ENCODE measurements at places on chromosomes 2 and 18. TPM values are rescaled to one million over a fixed set of nuclear protein-coding genes. Genes with fewer than 3 reads are reported as not detected.

DNA sequence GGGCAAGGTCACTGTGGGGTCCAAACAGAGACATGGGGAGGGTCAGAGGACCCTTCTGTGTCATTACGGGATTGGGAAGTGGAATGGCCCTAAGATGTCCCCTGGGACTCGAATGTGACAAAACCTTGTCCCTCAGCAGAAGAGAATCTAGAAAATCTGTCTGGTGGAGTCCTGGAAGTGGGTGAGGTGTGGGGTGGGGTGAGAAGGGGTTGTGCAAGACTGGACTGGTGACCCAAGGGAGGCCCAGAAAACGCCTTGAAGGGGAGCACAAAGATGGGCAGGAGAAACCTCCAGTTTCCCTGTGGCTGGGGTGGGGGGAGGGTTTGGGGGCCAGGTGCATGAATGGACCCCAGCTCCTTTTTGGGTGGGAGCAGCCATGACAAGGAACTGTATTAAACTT lies 79.6 kb downstream of the TCF7L1 start:
- no peak overlapping the region for H3K27ac ChIP-seq
- no peaks in the 10 kb centered on the region for H3K4me1 ChIP-seq
- DNase-seq, result no peak
- H3K27me3 ChIP-seq, result peaks cover 39% of the 10 kb centered on the region
- no peak overlapping the region for H3K4me3 ChIP-seq
- H3K36me3 ChIP-seq, result no peaks in the 10 kb centered on the region

DNA sequence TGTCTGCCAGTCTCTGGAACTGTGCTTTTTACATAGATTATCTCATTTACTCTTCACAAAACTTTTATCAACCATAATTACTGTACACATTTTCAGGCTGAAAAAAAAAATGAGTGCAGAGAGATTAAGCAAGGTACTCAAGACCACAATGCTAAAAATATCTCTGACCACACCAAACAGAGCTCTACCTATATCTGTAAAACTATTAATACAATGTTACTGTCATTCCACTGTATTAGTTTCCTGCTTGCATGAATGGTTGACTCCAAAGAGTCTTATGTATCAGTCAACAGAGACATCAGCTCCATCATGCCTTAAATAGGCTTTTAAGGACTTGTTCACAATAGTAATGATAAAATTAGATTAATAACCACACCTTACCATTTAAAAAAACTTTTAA lies 134.7 kb upstream of the CCDC150 start:
- H3K27ac ChIP-seq, result no peak overlapping the region
- no peaks in the 10 kb centered on the region for H3K4me1 ChIP-seq
- DNase-seq, result no peak
- H3K36me3 ChIP-seq, result no peaks in the 10 kb centered on the region

GRCh38 chr18:44742718-44743311 lies 62.1 kb downstream of the SETBP1 start:
- no peak overlapping the region for H3K27ac ChIP-seq
- H3K36me3 ChIP-seq, result no peaks in the 10 kb centered on the region
- no peaks in the 10 kb centered on the region for H3K27me3 ChIP-seq
- H3K4me1 ChIP-seq, result no peaks in the 10 kb centered on the region
- no peak for DNase-seq

DNA sequence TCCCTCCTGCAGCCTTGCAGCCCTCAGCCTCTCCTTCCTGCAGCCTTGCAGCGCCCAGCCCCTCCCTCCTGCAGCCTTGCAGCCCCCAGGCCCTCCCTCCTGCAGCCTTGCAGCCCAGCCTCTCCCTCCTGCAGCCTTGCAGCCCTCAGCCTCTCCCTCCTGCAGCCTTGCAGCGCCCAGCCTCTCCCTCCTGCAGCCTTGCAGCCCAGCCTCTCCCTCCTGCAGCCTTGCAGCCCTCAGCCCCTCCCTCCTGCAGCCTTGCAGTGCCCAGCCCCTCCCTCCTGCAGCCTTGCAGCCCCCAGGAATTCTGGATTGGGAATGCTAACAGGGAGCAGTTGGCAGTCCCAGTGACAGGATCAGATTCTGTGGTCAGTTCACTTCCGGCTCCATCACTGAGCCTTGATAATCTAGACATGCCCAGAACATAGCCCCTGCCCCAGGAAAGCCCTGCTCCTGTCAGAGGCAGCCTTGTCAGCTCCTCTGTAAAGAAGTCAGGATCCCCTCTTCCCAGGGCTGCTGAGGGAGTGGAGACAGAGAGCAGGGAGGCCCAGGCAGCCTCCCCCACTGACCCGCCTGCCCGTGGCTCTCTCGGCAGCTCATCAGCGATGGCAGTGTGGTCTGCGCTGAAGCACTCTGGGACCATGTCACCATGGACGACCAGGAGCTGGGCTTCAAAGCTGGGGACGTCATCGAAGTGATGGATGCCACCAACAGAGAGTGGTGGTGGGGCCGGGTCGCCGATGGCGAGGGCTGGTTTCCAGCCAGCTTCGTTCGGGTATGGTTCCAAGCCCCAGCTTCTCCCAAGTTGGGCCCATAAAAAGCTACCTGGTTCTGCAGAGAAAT lies 54.8 kb downstream of the FAM168B start:
- H3K27me3 ChIP-seq, result peaks cover 61% of the 10 kb centered on the region
- H3K36me3 ChIP-seq, result no peaks in the 10 kb centered on the region
- no peak for DNase-seq
- H3K4me3 ChIP-seq, result no peak overlapping the region

- no peak overlapping the region for H3K27ac ChIP-seq
- H3K27me3 ChIP-seq, result no peaks in the 10 kb centered on the region
- H3K4me3 ChIP-seq, result no peak overlapping the region
- no peaks in the 10 kb centered on the region for H3K4me1 ChIP-seq
- no peaks in the 10 kb centered on the region for H3K36me3 ChIP-seq
Observed at GRCh38 chr2:100857915-100858314, 38.0 kb downstream of the NPAS2 start.

- H3K4me1 ChIP-seq, result peaks cover 38% of the 10 kb centered on the region
- no peak overlapping the region for H3K27ac ChIP-seq
- no peaks in the 10 kb centered on the region for H3K27me3 ChIP-seq
- no peak overlapping the region for H3K4me3 ChIP-seq
Observed at GRCh38 chr2:98498703-98499440, 54.2 kb downstream of the INPP4A start.

DNA sequence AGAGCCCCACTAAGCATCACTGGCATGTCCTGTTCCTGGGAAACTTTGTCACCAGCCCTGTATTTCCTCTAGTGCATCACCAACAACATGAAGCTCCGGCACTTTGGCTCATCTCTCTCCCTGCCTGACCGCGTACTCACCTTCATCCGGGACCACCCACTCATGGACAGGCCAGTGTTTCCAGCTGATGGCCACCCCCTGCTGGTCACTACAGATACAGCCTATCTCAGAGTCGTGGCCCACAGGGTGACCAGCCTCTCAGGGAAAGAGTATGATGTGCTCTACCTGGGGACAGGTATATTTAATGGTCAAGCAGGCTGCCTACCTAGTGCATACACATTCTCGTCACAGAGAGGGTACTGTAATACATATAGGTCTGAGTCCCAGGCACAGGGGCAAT lies 21.0 kb downstream of the SEMA4F start:
- H3K4me1 ChIP-seq, result no peaks in the 10 kb centered on the region
- H3K27me3 ChIP-seq, result no peaks in the 10 kb centered on the region
- no peak overlapping the region for H3K4me3 ChIP-seq
- H3K27ac ChIP-seq, result no peak overlapping the region
- H3K36me3 ChIP-seq, result peaks cover 51% of the 10 kb centered on the region

- H3K27ac ChIP-seq, result peak overlapping the region; percentile 95
- H3K27me3 ChIP-seq, result no peaks in the 10 kb centered on the region
- H3K4me3 ChIP-seq, result peak overlapping the region; percentile 62
- H3K36me3 ChIP-seq, result no peaks in the 10 kb centered on the region
- peaks cover 82% of the 10 kb centered on the region for H3K4me1 ChIP-seq
Observed at GRCh38 chr2:98772536-98772935, 41.6 kb upstream of the MGAT4A start.

- DNase-seq, result no peak
- no peak overlapping the region for H3K27ac ChIP-seq
- no peaks in the 10 kb centered on the region for H3K4me1 ChIP-seq
- H3K27me3 ChIP-seq, result no peaks in the 10 kb centered on the region
- peaks cover 3% of the 10 kb centered on the region for H3K36me3 ChIP-seq
Observed at GRCh38 chr18:23350188-23350587, 102.9 kb upstream of the RIOK3 start.

- no peak overlapping the region for H3K4me3 ChIP-seq
- no peaks in the 10 kb centered on the region for H3K4me1 ChIP-seq
- no peaks in the 10 kb centered on the region for H3K36me3 ChIP-seq
- no peak overlapping the region for H3K27ac ChIP-seq
Observed at GRCh38 chr2:119596638-119597037, 52.4 kb downstream of the CFAP221 start.

DNA sequence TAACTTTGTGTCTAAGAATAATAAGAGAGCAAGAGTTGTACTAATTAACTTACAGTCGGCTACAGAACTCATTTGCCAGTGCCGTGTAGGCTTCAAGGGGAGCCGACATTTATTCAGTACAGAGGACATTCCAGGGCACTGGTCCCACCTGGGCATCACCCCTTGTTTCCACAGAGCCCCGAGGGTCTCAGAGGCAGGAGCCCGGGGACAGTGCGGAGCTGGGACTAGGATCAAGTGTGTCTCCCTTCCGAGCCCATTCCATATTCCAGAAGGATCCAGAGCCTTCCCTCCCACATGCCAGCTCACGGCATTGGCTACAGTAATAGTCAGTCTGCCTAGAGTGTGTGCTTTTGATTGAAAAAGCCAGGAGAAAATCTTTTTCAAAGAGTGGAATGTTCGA lies 71.5 kb upstream of the CTDP1 start:
- DNase-seq, result no peak
- H3K27ac ChIP-seq, result no peak overlapping the region
- H3K36me3 ChIP-seq, result no peaks in the 10 kb centered on the region
- H3K27me3 ChIP-seq, result no peaks in the 10 kb centered on the region

GRCh38 chr2:118249531-118249930 lies 161.3 kb downstream of the INSIG2 start:
- no peaks in the 10 kb centered on the region for H3K4me1 ChIP-seq
- peaks cover 1% of the 10 kb centered on the region for H3K27me3 ChIP-seq
- no peak overlapping the region for H3K4me3 ChIP-seq
- no peak for DNase-seq
- no peaks in the 10 kb centered on the region for H3K36me3 ChIP-seq
- H3K27ac ChIP-seq, result no peak overlapping the region

DNA sequence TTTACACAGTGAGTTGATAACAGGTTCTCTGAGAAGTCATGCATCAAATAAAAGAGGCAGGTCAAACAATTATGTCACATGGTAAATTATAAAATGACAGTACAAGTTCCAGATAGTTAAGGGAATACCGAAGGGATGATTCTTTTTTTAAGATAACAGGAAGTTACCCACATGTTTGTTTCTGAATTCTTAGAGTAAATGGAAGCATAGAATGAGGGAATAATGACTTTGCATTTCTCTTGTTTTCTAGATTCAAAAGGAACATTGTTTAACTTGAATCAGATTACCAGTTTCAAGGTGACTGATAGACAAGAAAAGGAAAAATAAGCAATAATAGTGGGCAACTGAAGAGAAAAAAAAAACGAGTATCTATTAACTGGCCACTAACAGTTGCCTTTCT lies 124.5 kb downstream of the MIB1 start:
- H3K36me3 ChIP-seq, result peaks cover 19% of the 10 kb centered on the region
- H3K4me1 ChIP-seq, result no peaks in the 10 kb centered on the region
- H3K27ac ChIP-seq, result no peak overlapping the region
- H3K4me3 ChIP-seq, result no peak overlapping the region
- no peaks in the 10 kb centered on the region for H3K27me3 ChIP-seq

DNA sequence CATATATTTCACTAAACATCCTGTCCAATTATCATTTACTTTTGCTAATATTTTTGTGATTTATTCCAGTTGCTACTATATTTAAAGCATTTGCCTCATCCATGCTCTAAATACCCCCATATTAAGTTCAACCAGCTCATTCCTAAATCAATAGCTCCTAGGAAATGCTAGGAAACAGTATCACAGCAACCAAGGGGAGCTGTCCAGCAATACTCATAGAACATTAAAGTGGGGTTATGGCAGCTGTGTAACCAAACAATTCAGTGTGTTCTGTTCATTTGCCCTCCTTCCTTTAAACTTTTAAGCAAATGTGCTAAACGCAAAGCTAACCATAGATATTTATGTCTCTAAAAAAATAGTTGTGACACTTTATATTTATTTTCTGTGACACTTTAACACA lies 41.1 kb downstream of the ACVR1C start:
- DNase-seq, result no peak
- H3K36me3 ChIP-seq, result no peaks in the 10 kb centered on the region
- no peaks in the 10 kb centered on the region for H3K27me3 ChIP-seq
- H3K4me3 ChIP-seq, result no peak overlapping the region
- no peak overlapping the region for H3K27ac ChIP-seq
- no peaks in the 10 kb centered on the region for H3K4me1 ChIP-seq

GRCh38 chr2:127688405-127688804 lies 12.9 kb upstream of the SFT2D3 start:
- no peak overlapping the region for H3K4me3 ChIP-seq
- H3K36me3 ChIP-seq, result no peaks in the 10 kb centered on the region
- no peaks in the 10 kb centered on the region for H3K4me1 ChIP-seq
- H3K27me3 ChIP-seq, result peaks cover 15% of the 10 kb centered on the region
- DNase-seq, result no peak
- no peak overlapping the region for H3K27ac ChIP-seq

DNA sequence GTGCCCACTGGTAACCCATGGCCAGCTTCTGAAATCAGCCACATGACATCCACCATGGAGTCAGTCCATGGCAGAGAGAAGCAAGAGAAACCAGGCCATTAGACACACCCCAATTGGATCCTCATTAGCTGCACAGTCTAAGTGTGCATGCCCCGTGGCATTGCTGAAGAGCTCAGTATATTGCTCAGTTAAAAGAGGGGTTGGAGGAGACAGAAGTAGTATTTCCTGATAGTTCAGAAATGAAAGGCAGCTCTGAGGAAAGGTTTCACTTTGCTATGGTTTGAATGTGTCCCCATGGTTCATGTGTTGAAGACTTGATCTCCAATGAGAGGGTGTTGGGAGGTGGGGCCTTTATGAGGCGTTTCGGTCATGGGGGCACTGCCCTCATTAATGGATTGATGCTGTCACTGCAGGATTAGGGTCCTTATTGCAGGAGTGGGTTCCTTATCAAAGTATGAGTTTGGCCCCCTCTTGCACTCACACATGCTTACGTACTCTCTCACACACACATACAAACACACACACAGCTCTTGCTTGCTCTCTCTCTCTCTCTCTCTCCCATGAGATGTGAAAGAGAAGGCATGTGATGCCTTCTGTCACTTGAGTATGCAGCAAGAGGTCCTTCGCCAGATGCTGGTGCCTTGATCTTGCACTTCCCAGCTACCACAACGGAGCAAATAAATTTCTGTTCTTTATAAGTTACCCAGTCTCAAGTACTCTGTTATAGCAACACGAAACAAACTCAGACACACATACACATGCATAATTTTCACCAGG lies 58.0 kb downstream of the TMEM163 start:
- DNase-seq, result no peak
- H3K36me3 ChIP-seq, result no peaks in the 10 kb centered on the region
- no peaks in the 10 kb centered on the region for H3K27me3 ChIP-seq
- no peak overlapping the region for H3K4me3 ChIP-seq

The ANKRD53 gene
- not detected for total RNA-seq

The IL1B gene
- not detected for total RNA-seq

The AMER3 gene
- total RNA-seq, result not detected

The SIGLEC15 gene
- total RNA-seq, result not detected

The DSG4 gene
- not detected for total RNA-seq

The LIMS4 gene
- not detected for total RNA-seq

The CTLA4 gene
- total RNA-seq, result 14.8 TPM

The PDCL3 gene
- total RNA-seq, result 18.1 TPM

The ADRA2B gene
- 0.77 TPM for total RNA-seq

The TDRD15 gene
- total RNA-seq, result not detected

The MROH2A gene
- total RNA-seq, result not detected

The POTEC gene
- total RNA-seq, result not detected

The ANKRD44 gene
- 333 TPM for total RNA-seq

The M1AP gene
- not detected for total RNA-seq

The GALNT13 gene
- total RNA-seq, result 0.47 TPM

The ADGRF3 gene
- total RNA-seq, result 1.3 TPM
